Amygdala (tissue), 56 donors: ENCODE measurements at places on chromosomes 5 and 9.

DNA sequence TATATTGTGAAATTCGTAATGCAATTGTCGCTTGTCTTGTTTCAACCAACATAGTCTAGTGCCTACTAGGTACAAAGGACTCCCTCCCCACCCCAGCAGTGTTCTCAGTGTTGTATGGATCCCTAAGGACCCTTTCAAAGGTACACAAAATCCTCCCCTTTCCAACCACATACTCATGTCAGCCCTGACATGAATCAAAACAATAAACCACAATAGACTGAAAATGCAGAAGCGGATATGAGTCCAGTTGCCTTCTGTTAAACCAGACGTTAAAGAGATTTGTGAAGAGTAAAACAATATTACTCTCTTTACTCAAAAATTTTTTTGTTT is 82.4 kb upstream of the IFNK start:
- no peak for DNase-seq

GRCh38 chr5:126481243-126481642 is 58.0 kb downstream of the GRAMD2B start:
- no peak for DNase-seq

DNA sequence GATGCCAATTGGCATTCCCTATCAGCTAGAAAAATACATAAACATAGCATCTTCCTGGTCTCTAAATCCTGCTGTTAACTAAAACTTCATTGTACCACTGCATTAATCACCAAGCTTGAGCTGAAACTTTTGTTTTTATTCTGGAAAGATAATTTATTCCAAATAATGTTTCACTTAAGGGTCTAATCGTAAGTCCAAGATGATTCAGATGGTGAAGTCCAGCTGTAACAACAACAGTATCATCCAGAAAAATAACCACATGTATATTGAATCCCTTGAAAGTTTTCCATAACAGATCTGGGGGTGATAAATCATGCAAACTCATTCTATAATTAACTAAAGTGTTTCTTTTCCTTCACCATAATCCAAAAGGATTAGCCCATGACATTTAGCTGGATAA is 23.9 kb downstream of the RORB start:
- no peak for DNase-seq

DNA sequence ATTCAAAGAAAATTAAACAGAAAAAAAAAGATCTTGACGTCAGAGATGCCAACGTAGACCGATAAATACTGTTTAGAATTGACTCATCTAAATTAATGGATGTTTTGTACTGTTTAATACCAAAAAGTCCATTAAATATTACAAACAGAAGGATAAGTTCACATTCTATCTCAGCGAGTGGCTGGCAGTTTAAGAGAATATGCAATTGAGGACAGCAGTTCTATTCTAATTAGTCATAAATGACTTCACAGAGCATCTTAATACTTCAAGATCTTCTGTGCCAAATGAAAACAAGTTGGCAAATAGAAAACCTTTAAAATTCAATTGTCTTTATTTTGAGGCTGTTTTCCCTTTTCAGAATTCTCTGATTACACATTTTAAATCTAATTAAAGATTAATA is 326.6 kb upstream of the NREP start:
- no peak for DNase-seq

DNA sequence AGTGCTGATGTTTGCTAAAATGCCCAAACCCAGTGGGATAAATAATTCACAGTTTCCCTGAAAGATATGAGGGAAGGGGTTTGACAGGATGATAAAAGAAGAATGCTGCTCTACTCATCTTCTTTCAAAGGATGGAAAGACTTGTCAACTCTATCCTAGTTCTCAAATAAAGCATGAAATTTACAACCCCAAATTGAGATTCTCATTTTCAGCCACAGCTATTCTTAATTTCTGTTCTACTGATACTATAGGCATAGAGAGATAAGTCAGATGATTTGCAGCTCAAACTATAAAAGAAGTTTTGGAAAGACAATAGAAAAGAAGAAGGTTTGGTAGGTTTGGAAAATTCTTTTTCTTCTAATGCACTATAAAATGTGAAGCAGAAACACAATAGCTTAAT is 542.6 kb downstream of the CSNK1G3 start:
- DNase-seq = no peak

DNA sequence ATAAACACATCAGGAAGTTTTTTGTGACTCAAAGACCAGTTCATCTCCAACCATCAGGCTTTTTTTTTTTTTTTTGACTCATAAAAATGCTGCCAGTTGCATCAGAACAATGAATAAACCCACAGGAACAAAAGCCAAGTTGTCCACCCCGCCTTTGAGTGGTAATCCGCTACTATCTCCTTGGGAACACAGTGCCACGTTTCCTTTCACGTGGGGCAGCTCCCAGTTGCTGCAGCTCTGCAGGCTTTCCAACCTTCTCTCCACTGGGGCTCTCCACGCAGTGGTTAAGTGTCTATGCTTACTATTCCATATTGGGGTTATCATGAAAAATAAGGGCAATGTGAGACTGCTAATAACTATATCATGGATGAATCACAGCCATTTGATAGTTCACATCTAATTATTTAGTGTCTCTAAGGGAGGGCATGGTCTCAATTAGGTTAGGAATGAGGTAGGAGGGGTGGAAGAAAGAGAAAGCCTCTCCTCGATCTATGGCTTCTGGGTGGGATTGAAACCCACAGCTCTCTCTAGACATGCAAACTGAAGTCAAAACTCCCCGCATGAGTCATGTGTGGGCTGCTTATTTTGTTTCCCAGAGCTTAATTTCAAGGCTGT is 55.8 kb upstream of the ACTBL2 start:
- DNase-seq = no peak

- DNase-seq = no peak
Measured at GRCh38 chr5:135188233-135188914, 154.3 kb upstream of the PITX1 start.

DNA sequence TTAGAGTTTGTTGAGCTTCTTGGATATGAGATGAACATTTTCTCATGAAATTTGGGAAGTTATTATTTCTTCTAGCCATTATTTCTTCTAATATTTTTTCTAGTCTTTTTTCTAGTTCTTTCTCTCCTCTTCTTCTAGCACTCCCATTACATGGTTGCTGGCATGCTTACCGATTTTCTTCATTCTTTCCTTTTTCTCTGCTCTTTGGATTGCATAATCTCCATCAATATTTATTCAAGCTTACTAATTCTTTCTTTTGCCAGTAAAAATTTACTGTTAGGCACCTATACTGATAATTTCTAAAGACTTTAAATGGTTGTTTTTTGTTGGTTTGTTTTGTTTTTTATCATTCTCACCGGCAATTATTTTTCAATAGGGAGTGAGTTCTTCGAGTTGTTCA is 114.8 kb upstream of the RASEF start:
- no peak for DNase-seq

- peak; percentile 3 for DNase-seq
Measured at GRCh38 chr5:159515909-159516415, 185.7 kb upstream of the IL12B start.

GRCh38 chr9:135015565-135015964 is 71.9 kb upstream of the OLFM1 start:
- DNase-seq = no peak

GRCh38 chr5:179346875-179347274 is 1.6 kb upstream of the ADAMTS2 start:
- DNase-seq = no peak

- no peak for DNase-seq
Measured at GRCh38 chr9:84394036-84394435, 53.5 kb upstream of the SLC28A3 start.

DNA sequence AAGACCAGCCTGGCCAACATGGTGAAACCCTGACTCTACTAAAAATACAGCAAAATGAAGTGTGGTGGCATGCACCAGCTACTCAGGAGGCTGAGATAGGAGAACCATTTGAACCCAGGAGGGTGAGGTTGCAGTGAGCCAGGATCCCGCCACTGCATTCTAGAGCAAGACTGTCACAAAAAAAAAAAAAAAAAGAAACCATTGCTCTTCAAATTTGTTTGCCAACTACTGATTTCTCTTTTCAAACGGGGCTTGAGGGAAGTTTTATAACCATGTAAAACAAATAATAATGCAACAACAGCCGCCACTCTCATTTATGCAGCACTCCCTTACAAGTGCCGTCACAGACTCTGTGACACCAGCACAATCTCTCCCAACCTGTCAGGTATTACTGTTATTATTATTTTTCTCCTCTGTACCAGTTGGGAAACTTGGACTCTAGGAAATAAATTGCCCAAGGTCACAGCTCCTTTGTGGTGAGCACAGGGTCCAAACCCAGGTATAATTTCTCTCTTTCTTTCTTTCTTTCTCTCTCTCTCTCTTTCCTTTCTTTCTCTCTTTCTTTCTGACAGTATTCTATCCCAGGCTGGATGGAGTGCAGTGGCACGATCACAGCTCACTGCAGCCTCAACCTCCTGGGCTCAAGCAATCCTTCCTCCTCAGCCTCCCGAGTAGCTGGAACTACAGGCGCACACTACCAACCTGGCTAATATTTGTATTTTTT is 25.4 kb downstream of the SERINC5 start:
- DNase-seq = no peak

- no peak for DNase-seq
Measured at GRCh38 chr9:17622141-17622540, 43.3 kb downstream of the SH3GL2 start.

- DNase-seq = no peak
Measured at GRCh38 chr5:74322191-74322590, 318.3 kb downstream of the ENC1 start.

- DNase-seq = no peak
Measured at GRCh38 chr5:311963-312362, 9.6 kb upstream of the AHRR start.

- no peak for DNase-seq
Measured at GRCh38 chr5:140828362-140828737, 590 bp downstream of the PCDHA6 start.

DNA sequence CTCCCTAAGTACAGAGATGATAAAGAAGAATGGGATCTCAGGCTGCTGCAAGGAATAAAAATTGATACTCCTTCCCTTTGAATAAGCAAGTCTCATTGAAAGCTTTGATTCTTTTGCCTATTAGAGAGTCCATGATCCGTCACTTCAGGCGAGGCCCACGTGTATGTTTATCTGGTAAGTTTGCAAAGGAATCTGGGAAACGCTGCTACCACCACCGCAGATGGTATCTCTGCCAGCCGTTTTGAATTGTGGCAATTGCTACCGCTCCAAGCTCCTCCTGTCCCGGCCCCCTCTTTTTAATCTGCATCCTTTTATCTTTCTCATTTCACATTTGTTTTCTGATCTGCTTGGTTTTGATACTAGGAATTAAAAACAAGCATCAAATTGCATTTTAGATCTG is 42.9 kb upstream of the GRIA1 start:
- DNase-seq = no peak

DNA sequence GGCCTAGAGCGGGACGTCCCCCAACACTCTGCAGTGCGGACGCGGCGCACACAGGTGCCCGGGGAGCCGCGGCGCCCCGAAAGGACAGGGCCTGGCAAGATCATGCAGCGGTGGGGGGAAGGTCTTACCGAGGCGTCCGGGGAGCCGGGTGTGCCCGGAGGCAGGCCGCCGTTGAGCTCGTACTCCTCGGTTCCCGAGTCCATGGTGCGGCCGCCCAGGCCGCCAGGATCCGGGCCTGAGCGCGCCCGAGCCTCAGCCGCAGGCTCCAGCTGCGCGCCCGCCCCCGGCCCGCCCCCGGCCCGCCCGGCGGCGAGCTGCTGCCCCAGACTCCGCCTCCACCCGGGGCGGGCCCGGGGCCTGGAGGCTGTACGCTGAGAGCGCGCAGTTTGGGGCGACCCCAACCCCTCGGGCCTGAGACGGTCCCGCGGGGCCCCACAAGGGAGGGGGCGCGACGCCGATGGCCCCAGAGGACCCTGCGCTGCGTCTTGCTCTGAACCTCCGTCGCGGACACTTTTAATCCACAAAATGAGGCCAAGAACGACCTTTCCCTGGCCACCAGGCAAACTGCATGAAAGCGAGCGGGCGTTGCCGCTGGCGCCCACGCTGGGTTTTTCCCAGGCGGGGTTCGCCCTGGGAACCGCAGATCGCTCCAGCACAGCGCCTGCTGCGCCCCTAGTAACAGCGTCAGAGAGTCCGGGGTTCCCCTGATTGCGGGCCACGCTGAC is at the start of gene NINJ1:
NINJ1 (minus strand) TSS at position 237 of the 725 bp plus-strand sequence; CDS start at position 203, 34 bp downstream.
- peak; percentile 61 for DNase-seq
